GM03348 (cell line): ENCODE measurements at places on chromosomes 6 and 20.

GRCh38 chr20:53044296-53044695 lies 72.1 kb downstream of the TSHZ2 start:
- DNase-seq = no peak

DNA sequence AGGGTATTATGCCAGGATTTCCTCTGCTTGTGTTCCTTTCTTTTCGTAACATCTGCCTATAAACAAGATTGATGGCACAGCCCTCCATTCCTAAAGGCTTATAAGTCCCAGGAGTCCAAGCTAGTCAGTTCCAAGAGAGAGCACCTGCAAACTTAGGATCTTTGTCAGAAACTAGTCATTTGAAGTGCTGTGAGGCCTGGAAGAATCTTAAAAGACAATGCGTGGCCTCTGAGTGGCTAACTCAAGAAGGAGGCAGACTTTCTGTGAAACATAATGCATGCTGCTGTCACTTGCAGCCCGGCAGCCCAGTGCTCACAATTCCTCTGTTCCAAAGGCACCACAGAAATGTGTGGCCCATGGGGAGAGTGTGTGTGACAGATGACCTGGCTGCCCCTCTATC lies 135.0 kb upstream of the SUPT3H start:
- no peak for DNase-seq

GRCh38 chr6:117817499-117817898 lies 89.6 kb upstream of the SLC35F1 start:
- no peak for DNase-seq

DNA sequence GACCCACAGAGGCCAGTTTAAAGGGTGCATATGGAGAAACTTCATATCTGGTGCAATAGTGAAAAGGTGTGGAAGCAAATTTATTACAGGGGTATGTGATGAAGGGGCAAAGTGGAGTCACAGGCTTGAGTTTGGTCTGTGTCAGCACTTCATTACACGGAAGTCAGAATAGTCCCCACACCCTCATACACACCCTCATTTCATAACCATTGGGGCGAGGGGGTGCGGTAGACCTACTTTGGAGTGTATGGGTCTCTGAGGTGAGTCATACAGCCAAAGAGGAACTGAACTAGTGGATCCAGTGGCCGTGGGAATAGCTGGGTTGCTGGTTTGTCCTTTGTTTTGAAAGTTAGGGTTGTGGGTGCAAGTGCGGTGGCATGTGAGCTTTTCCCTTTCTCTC lies 3.3 kb downstream of the TM9SF4 start:
- no peak for DNase-seq

DNA sequence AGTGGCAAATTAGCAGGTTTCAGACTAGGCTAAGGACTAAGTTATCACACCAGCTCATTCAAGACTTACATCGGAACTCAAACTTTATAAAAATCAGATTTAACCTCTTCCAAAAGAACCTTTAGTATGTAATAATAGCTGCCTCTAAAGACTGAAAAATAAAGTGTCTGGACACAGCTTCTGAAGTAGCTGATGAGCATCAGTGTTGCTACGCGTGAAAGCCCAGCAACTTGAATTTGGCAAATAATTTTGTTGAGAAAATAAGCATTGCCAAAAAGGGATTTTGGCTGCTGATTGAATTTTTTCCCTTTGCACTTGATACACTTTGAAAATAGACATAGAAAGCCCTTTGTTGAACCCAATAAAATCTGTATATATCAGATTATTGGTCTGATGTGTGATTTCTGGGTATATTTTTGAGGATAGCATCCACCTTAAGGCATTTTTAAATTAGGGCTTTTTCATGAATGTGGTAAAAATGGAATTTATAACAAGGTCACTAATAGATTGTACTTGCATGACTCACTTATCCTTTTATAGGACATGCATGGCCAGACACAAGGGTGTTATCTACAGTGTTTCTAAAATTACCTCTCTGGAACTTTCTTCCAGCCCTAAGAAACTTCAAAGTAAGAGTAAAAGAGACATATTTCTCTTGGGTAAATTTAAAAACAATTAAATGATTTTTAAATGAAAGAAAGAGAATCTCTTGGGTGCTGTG lies 350.4 kb downstream of the TENT5A start:
- DNase-seq = peak; percentile 76

- DNase-seq = no peak
Observed at GRCh38 chr6:41684311-41685180, 46.3 kb downstream of the MDFI start.

GRCh38 chr6:82365016-82365795 lies 1.6 kb downstream of the TPBG start:
- DNase-seq = peak; percentile 37

DNA sequence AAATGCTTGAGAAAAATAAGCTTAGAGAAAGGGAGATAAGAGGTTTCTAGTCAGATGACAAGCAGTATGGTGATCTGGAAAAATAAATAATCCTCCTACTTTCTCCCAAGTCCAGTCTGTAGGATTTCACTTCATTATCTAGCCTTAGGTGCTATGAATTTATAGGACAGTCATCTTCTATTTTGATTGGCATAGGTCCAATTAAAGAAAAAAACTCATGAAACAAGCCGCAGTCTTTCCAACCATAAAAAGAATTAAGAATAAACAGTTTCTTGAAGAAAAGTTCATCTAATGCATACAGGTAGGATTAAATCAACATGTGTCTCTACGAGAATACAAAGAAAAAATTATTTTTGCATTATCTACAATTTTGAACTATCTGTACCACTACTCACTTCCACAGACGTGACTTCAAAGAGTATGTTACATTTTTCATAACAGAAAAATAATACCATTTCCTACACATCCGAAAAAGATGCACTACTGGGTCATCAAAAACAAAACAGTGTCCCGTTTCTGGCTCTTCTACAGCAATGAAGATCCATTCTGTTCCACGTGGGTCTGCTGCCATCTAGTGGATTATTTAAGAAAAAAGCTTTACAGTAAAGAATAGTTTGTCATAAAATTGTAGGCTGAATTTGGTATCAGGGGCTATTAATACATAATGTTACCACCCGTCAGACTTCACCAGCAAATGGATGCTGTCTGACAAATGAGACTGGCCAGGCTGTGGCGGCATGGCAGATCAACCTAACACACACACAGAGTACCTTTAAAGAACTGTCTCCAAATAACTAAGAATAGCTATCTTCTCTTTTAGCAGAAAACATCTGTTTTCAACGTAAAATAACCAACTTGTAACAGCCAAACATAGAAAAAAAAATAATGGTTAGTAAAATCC lies 28.9 kb downstream of the STX7 start:
- peak; percentile 61 for DNase-seq

GRCh38 chr20:10067321-10067720 lies 32.5 kb downstream of the ANKEF1 start:
- DNase-seq = no peak

DNA sequence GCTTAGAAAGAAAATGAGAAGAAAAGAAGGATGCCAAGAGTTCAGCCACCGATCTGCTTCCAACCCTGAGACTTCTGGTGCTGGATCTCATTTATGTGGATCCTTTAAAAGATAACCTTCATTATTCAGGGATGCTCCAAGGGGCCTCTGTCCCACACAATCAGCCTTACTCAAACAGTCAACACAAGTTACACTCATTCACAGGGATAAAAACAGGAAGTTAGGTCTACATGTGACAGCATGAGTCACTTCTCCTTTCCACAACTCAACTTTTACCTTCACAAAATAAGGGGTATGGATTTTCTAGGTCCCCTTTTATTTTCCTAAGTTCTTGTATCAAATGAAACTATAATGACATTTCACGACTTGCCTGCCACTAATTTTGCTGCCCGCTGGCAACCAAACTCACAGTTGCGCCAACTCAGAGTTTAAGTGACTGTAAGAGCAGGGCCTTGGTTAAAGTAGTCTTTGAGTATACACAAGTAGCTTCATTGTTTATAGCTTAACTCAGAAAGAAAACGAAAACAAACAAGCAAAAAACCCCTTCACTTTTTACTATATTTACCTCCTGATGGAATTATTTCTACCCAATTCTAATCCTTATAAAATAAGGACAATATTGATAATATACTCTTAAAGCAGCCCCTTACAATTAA lies 278.8 kb upstream of the RUNX2 start:
- DNase-seq = no peak

GRCh38 chr6:142155895-142156757 lies 9.1 kb downstream of the VTA1 start:
- DNase-seq = peak; percentile 34

DNA sequence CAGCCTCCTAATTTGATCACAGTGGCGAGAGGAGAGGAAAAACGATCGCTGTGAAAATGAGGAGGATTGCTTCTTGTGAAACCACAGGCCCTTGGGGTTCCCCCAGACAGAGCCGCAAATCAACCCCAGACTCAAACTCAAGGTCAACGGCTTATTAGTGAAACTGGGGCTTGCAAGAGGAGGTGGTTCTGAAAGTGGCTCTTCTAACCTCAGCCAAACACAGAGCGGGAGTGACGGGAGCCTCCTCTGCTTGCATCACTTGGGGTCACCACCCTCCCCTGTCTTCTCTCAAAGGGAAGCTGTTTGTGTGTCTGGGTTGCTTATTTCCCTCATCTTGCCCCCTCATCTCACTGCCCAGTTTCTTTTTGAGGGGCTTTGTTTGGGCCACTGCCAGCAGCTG lies 28.7 kb downstream of the SAYSD1 start:
- DNase-seq = no peak

- DNase-seq = no peak
Observed at GRCh38 chr20:45039475-45039820, 61.5 kb downstream of the KCNS1 start.

GRCh38 chr20:23224806-23225205 lies 125.8 kb upstream of the NXT1 start:
- DNase-seq = no peak

DNA sequence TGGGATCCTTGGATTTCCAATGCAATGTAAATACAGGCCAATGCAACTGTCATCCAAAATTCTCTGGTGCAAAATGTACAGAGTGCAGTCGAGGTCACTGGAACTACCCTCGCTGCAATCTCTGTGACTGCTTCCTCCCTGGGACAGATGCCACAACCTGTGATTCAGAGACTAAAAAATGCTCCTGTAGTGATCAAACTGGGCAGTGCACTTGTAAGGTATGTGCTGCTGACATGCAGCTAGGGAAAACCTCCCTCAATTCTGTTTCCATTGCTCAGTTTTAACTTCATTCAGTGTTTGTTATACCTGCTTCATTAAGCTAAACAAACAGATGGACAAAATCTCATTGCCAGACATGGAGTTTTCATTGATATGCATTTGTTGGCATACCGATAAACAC lies 397.1 kb downstream of the ARHGAP18 start:
- peak; percentile 68 for DNase-seq

GRCh38 chr6:75081047-75081446 lies 124.8 kb downstream of the COL12A1 start:
- no peak for DNase-seq

GRCh38 chr6:98574984-98575383 lies 259.4 kb upstream of the POU3F2 start:
- peak; percentile 5 for DNase-seq

DNA sequence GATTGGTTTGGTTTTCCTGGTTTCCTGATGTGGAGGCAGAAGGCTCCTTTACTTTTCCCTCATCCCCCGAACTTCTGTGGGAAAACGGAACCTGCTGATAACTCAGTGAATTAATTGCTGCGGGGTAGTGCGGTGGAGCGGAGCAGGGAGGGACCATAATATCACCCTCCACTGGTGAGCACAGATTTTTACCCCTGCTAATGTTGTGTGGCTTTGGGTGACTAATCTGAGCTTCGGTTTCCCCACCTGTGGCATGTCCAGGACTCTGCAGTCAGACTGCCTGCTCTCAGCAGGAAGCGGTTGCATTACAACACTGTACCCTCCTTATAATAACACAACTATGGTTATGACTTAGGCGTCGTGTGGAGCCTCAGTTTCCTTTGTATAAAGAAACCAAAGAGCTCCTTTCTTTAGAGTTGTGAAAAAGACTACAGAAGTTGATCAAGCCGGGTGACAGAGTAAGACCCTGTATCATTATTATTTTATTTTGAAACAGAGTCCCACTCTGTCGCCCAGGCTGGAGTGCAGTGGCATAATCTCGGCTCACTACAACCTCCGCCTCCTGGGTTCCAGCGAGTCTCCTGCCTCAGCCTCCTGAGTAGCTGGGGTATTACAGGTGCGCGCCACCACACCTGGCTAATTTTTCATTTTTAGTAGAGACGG lies 2.2 kb upstream of the ID1 start:
- peak; percentile 30 for DNase-seq

DNA sequence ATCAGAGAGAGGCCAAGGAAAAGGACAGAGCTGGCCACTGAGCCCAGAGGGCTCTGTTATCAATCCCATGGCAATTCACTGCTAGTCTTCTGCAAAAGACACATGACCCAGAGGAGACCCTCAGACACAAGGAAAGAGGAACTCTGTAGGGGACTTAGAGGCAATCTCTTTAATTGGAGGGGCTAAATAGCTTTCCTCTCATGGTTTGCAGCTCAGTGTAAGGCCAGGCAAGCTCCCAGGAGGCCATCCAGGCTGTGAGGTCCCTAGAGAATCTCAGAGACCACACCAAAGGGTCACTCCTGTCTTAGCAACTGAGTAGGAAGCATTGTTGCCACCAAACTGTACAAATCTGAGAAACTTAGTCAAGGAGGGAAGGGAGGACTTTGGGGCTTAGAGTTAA lies 10.0 kb upstream of the HLA-DOA start:
- DNase-seq = no peak

- DNase-seq = no peak
Observed at GRCh38 chr6:112835078-112835477, 487.9 kb downstream of the RFPL4B start.

DNA sequence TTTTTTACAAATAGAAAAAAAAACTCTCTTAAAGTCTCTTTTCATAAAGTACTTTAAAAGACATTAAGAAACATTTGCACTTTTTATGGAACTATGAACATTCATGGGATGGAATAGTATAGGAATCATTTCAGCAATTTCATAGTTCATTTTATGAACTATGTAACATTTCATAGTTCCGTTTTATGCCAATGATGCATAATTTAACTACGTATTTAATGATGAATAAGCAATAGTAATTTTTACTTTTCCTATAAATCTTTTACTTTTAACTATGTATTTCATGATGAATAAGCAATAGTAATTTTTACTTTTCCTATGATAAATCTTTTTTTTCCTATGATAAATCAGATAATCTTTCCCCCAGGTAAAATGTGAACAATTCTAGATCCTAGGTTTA lies 47.7 kb downstream of the FAM184A start:
- no peak for DNase-seq

DNA sequence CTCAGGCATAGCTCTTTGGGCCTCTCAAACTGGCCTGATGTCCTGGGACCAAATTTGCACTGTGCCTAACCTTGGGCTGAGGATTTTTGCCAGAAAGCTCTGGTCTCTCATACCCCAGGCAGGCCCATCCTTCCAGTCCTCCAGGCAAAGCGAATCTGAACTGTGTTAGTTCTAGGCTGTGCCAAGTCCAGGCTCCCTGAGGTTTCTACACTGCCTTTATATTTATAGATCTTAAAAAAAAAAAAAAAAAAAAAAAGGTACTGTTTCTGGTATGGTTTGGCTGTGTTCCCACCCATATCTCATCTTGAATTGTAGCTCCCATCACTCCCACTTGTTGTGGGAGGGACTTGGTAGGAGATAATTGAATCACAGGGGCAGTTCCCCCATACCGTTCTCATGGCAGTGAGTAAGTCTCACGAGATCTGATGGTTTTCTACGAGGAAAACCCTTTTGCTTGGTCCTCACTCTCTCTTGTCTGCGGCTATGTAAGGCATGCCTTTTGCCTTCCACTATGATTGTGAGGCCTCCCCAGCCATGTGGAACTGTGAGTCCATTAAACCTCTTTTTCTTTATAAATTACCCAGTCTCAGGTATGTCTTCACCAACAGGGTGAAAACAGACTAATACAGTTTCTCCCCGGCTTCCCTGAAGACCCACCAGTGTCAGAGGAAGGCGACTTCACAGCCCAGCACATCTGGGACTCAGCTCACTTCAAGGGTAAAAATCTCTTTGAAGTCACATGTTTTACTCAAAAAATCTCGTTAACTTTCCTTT lies 39.0 kb upstream of the TBXT start:
- no peak for DNase-seq
